Hippocampal formation (tissue), 2 donors: ENCODE measurements at places on chromosomes 1 and 21.

GRCh38 chr21:34110594-34111202, 37.3 kb downstream of the MRPS6 start:
- no peak for DNase-seq

- DNase-seq: no peak
Observed at GRCh38 chr1:150106341-150106740, 38.8 kb downstream of the VPS45 start.

- DNase-seq: peak; percentile 18
Observed at GRCh38 chr1:87474098-87474497, 145.4 kb downstream of the LMO4 start.

DNA sequence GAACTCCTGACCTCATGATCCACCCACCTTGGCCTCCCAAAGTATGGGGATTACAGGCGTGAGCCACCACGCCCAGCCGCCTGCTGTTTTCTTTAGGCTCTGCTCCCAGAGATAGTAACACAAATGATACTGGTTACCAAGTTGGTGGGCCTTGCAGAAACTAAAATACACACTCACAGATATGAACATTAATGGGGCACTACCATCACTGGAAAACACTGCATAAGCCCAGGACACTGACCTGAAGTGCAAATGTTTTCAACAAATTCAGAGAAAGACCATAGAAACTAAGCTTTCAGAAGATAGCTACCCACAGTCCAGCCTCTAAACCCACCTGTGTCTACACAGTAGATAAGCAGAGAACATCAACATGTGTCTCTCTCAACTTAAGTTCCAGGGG, 180.5 kb downstream of the FCRL5 start:
- DNase-seq: no peak

GRCh38 chr21:44484498-44485253, 29.4 kb downstream of the LRRC3 start:
- DNase-seq: no peak

DNA sequence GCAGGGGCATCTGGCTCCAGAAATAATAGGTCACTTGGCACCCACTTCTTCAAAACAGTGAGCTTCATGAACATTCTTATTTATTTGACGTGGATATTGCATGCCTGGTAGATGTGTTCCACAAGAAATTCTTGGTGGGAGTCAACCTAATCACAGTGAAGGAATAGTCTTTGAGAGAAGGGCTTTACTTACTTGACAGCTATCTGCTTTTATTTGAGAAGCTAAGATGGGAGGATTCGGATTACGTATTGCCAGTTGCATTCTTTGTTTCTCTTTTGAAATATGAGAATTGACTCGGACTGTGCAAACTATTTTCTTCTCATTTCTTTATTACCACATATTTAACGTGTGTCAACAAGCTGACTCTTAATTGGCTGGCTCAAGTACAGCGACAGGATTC, 117.2 kb downstream of the FASLG start:
- no peak for DNase-seq

- DNase-seq: no peak
Observed at GRCh38 chr1:42128499-42128898, 24.7 kb upstream of the GUCA2B start.

DNA sequence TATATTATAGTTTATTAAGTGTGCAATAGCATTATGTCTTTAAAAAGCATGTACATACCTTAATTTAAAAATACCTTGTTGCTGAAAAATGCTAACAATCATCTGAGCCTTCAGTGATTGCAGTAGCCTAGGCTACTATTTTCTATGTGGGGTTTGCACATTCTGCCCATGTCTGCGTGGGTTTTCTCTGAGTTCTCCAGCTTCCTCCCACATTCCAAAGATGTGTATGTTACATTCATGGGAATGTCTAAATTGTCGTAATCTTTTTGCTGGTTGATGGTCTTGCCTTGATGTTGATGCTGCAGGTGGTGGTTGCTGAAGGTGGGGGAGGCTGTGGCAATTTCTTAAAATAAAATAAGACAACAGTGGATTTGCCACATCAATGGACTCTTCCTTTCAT, 12.5 kb downstream of the AADACL3 start:
- DNase-seq: no peak

GRCh38 chr1:31671561-31672201, 27.0 kb upstream of the PEF1 start:
- DNase-seq: no peak

- no peak for DNase-seq
Observed at GRCh38 chr1:36748466-36748865, 265.8 kb upstream of the CSF3R start.

GRCh38 chr1:218589487-218589886, 244.4 kb downstream of the TGFB2 start:
- no peak for DNase-seq
